D721Med (cell line): ENCODE measurements at places on chromosomes 6 and 20.

GRCh38 chr6:69362209-69362608 lies 434.6 kb downstream of the LMBRD1 start:
- no peak for DNase-seq

GRCh38 chr6:126377594-126378153 lies 37.8 kb downstream of the CENPW start:
- DNase-seq = no peak

GRCh38 chr20:14685183-14685582 lies 347.8 kb upstream of the FLRT3 start:
- no peak for DNase-seq

DNA sequence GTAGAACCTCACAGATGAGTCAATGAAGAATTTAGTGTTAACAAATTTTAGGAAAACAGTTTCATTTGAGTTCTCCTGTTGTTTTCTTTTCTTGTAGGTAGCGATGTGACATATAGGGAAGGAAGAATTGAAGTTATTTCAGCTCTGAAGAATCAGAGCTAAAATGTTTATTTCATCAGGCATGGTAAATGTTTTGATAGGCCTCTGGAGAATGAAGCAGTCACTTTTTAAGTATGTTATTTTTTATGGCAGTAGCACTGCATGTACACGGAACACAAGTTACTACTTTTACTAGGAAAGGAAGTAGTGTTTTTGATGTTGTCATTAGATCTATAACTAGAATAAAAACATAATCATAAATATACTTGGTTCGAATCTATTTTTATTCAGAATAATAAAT lies 1357.3 kb upstream of the CITED2 start:
- DNase-seq = no peak

GRCh38 chr20:44264287-44264686 lies 17.2 kb downstream of the GDAP1L1 start:
- DNase-seq = no peak

DNA sequence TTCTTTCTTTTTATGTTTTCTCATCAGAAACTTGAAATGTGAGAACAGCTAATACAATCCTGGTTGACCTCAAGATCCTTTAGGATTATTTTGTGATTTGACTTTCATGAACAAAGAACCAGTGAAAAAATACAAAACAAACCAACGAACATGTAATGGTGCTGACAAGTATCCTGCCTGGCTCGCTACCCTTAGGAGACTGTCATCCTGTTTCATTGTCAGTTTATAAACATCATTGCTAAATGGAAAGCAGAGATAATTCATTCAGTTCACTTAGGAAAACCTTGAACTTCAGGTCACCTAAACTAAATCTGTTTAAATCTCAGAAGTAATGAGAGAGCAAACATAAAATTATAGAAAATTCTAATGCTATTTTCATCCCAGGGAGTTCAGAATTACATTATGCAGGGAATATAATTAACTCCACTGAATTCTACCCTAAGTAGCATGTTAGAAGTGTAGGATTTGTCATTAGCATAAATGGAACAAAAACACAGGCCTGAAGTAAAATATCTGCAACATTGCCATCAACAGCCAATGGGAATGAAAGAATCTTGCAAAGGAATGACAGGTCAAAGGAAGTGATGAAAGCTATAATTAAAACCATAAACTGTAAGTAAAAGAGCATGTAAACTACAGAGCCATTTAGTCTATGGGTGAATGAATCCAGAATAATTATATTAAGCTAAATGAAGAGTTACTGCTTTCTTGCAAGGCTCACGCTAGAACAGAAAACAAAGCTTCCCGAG lies 401.2 kb upstream of the MANEA start:
- no peak for DNase-seq

- DNase-seq = no peak
These were observed 4.5 kb downstream of the DSP start for GRCh38 chr6:7546020-7546369.

GRCh38 chr6:167988945-167989841 lies 8.3 kb upstream of the KIF25 start:
- DNase-seq = no peak

- no peak for DNase-seq
These were observed 1.4 kb upstream of the BTN3A1 start for GRCh38 chr6:26400626-26401025.

DNA sequence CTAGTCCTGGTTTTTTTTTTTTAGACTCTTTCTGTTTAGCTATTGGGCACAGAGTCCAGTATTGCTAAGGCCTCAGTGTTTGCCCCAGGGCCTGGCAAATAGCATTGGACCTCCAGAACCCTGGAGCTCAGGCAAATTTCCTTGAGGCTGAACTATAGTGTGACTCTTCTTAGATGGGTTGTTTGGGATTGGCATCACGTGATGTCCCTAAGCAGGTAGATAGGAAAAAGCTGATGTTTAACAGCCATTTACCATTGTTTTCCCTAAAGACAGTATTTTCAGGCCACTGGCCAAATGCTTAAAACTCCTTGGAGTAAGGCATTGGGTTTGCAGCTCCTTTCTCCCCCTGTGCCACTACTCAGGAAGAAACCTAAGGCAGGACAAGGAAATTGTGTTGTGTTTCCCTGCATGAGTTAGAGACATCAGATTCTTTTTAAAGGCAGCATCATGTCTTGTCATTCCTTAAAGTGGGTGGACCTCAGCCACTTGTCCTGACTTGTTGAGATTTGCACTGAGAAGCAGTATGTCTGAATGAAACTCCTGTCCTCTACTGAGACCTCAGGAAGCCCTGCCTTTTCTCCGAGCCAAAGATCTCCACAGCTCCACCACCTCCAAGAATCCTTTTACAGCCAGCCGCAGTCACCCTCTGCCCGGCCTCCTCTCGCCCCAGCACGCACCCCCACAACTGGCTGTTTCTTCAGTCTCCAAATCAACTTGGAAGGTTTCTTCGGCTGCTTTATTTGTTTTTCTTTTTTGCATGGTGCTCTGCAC lies 46.2 kb upstream of the RNF144B start:
- DNase-seq = no peak

DNA sequence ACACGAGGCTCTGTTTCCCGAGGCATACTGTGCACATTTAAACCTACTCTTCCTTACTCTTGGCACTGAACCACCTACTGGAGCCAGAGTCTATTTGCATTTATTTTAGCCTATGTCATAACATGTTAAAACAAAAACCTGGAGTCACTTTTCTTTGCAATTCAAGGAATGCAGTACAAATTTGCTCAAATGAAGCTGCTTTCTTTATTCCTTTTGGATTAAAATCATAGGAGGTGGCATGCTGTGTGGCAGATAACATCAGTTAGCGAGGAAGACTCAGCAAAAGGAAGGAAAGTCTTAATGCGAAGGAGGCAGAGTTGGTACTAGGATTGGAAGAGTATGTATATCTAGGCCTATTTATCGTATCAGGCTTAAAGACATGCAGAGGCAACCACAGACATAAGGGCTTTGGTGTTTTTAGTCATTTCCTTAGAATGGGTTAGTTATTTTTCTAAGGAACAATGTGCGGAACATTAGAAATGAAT lies 92.9 kb downstream of the SAMD3 start:
- DNase-seq = no peak
